Sciatic nerve (tissue), 2 donors: ENCODE measurements at places on chromosomes 13 and 19. TPM values are rescaled to one million over a fixed set of nuclear protein-coding genes. Genes with fewer than 3 reads are reported as not detected.

DNA sequence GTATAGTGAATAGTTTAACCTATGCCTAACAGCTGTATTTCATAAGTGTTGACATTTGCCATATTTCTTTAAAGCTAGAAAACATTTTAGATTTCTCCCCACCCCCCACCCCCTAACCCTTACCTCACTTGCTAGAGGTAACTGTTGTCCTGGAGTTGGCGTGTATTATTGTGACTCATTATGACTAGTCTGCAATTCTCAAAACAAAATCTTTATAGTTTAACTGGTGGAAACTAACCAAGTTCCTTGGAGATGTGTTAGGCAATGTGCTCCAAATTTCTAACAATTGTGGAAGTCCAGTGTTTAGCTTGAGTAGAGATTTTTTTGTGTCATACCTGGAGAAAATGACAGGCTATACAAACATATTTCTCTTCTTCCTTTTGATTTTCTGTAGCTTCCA, 38.0 kb downstream of the KCTD4 start:
- no peak for DNase-seq

DNA sequence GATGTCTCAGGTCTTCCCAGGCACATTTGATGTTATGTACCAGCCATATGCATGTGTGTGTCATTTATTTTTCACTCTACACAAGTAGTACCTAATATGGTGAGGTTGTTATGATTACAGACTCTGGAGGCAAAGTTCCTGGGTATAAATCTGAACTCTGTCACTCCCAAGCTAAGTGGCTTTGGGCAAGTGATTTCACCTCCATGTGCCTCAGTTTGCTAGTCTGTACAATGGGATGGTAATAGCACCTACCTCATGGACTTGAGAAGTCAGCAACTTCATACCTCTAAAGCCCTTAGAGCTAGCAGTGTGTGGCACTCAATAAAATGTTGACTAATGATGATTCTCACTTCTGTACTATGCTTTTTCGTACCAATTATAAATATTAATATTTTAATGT, 3.9 kb upstream of the CATSPERG start:
- DNase-seq: no peak

GRCh38 chr13:70473907-70474306, 365.7 kb upstream of the KLHL1 start:
- no peak for DNase-seq

- DNase-seq: no peak
Observed at GRCh38 chr19:13981021-13981420, 25.1 kb downstream of the RFX1 start.

- no peak for DNase-seq
Observed at GRCh38 chr19:55133639-55134444, 15.2 kb downstream of the TNNT1 start.

- no peak for DNase-seq
Observed at GRCh38 chr13:102757006-102757405, 16.6 kb downstream of the TEX30 start.

- DNase-seq: no peak
Observed at GRCh38 chr13:27174766-27175455, 3.3 kb upstream of the USP12 start.

DNA sequence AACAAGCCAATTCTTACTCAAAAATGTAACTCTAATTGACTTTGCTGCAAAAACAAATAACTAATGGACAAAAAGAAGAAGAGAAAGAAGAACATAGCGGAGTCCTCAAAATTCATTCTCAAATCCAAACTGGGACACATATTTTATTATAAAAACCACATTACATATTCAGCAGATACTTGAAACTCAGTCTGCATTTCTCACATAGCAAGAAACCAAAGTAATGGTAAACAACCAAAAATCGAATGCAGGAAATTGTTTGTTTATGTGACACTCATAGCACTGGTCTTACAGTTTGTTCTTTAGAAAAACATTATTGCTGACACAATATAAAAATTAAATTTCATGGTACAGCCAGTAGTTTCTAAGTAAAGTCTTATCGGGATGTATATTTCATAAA, 789.8 kb downstream of the SLITRK6 start:
- no peak for DNase-seq

DNA sequence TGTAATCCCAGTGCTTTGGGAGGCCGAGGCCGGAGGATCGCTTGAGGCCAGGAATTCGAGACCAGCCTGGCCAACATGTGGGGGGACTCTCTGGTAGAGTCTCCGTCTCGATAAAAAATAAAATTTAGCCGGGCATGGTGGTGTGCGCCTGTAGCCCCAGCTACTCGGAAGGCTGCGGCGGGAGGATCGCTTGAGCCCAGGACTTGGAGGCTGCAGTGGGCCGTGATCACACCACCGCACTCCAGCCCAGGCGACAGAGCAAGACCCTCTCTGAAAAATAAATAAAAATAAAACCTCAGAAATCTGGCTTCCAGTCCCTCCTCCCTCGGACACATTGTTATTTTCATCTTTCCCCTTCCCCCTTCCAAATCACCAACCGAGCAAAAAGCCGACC, 332 bp downstream of the IRGQ start:
- DNase-seq: no peak

DNA sequence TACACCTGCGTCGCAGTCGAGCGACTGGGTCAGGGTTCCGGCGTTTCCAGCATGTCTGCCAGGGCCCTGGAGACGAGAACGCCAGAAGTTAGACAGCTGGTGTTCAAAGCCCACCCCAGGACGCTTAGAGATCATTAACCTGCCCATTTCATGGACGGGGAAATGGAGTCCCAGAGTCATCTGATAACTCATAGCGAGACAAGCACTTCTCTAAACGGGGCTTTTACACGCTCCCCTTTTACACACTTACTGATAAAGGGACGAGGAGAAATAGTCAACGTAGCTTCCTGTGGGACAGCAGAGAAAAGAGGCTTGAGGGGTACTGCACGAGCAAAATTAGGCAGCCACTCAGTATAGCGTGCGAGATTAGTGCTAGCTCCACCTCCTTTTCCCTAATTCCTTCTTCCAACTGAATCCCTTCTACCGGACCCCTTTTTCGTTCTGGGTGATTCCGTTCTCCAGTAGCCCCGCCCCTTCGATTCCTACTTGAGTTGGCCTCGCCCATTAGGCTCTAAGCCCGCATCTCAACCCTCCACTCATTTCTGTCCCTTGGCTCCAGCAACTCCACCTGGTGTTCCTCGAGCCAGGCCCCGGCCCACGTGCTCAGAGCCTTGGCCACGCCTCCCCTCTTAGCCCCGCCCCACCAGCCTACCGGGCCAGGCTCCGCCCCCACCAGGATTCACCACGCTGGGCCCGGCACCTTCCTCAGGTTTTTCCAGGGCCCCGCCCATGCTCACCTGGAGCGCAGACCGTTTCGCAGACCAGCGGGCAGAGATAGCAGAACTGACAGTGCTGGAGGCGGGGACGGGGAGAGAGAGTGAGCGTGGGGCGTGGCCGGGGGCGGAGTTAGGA, 3.7 kb downstream of the HRC start:
- DNase-seq: peak; percentile 75

DNA sequence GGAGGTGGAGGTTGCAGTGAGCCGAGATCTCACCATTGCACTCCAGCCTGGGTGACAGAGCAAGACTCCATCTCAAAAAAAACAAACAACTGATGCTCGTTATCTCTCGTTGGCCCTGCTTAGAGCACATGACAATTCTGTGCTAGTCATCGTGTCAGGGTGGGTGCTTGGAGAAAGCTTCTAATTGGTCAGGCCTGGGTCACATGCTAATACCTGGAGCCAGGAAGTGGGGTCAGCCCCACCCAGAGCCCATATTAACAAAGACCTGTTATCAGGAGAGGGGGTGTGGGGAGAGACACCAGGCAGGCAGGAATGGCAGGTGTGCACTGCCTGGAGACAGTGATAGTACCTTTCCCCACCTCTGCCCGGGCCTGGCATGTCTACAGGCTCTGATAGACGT, 84.9 kb downstream of the DPF1 start:
- DNase-seq: no peak

DNA sequence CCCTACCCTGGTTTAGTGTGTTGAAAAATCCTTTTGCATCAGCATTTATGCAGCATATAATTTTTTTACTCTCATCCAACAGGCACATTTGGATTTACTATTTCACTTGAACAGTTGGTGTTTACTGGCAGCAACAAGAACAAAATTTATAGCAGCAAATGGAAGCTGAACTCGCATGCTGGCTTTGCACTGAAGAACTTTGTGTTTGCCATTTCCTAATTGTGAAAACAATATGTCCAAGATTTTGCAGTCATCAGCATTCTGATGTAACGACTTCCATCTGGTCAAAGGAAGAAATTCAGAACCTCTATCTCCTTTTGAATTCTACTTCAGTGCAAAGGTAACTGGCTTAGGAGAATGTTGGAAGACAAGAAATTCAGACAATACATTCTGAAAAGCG, 131.0 kb downstream of the DLEU7 start:
- no peak for DNase-seq

GRCh38 chr19:33687481-33688170, 65.9 kb downstream of the CHST8 start:
- DNase-seq: no peak

GRCh38 chr13:71827241-71827640, 39.8 kb downstream of the DACH1 start:
- no peak for DNase-seq

- DNase-seq: no peak
Observed at GRCh38 chr19:50341091-50341564, 12.0 kb upstream of the KCNC3 start.

DNA sequence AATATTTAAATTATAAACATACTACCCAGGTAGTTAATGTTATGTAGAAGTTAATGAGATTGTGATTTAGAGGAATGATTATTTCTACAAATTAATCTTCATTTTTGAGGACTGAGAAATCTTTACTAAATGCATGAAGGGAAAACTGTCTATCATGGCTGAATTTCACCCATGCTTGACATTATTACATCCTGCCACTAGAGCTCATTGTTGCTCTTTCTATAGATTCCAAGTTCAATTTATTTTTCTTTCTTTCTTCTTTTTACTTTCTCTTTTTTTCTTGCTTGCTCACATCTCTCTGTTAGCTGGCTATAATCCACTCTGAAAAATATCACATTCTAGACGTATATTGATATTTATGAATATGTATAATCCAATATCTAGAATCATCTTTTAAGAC, 505.0 kb upstream of the KLHL1 start:
- no peak for DNase-seq

GRCh38 chr19:46608178-46608577, 7.0 kb downstream of the CALM3 start:
- no peak for DNase-seq

DNA sequence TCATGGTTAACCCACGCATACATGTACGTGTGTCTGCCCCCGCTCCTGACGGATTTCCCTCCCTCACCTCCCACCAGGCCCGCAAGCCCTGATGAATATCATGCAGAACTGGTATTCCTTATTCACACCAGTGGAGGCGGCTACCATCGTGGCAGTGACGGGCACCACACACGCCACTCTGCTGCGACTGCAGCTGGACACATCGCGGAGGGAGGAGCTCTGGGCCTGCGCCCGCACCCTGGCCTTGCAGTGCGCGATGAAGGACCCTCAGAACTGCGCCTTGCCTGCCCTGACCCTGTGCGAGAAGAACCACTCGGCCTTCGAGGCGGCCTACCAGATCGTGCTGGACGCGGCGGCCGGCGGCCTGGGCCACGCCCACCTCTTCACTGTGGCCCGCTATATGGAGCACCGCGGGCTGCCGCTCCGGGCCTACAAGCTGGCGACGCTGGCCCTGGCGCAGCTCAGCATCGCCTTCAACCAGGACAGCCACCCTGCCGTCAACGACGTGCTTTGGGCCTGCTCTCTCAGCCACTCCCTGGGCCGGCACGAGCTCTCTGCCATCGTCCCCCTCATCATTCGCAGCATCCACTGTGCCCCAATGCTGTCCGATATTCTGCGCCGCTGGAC, 35.0 kb downstream of the ZSWIM4 start:
- no peak for DNase-seq

- DNase-seq: peak; percentile 47
Observed at GRCh38 chr13:112843392-112844111, 125.5 kb upstream of the MCF2L start.

GRCh38 chr19:23310729-23311211, 60.6 kb upstream of the ZNF724 start:
- no peak for DNase-seq

The ZNF441 gene
- total RNA-seq: 13.3 TPM

The RB1 gene
- 58.5 TPM for total RNA-seq

The GZMM gene
- 1.4 TPM for total RNA-seq

The WDR88 gene
- not detected for total RNA-seq

The C13orf46 gene
- total RNA-seq: 3.6 TPM

The PTPRH gene
- 1.5 TPM for total RNA-seq

The METTL21C gene
- not detected for total RNA-seq

The ZNF71 gene
- 7.8 TPM for total RNA-seq

The CEACAM7 gene
- not detected for total RNA-seq

The NUDT19 gene
- 5.1 TPM for total RNA-seq

The SMAD9 gene
- total RNA-seq: 30.5 TPM

The MUC16 gene
- total RNA-seq: 1.3 TPM

The CD22 gene
- 23.8 TPM for total RNA-seq

The CGB3 gene
- total RNA-seq: not detected
